ENCODE measurements at places on chromosomes 5 and 9. TPM values are rescaled to one million over a fixed set of nuclear protein-coding genes. Genes with fewer than 3 reads are reported as not detected.

The ROR2 gene
- total RNA-seq: 0.37 TPM

The FRMPD1 gene
- not detected for total RNA-seq

The DROSHA gene
- total RNA-seq: 57.4 TPM

The HTR1A gene
- not detected for total RNA-seq

The ANKRD18B gene
- 1.2 TPM for total RNA-seq
